ENCODE measurements at places on chromosomes 5 and 9. TPM values are rescaled to one million over a fixed set of nuclear protein-coding genes. Genes with fewer than 3 reads are reported as not detected.

Gene NR2F1-AS1
- polyA plus RNA-seq, result 24.8 TPM

DNA sequence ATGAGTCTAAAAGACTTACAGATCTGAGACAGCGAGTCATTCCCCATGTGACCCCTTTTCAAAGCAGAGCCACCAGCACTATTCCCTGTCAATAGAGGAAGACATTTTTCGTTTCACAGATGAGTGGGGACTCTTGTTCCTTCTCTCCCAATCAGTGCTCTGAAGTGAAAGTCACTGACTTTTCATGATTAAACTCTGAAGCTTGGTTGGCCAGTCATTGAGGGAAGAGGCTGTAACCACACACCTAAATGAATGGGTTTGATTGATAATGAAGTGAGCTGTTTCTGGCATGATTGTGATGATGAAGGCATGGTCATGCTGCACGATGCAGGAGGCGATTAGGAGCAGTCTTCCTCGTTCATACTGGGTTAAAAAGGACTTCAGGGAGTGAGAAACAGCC lies 171.9 kb downstream of the ZNF462 start:
- no peak overlapping the region for H3K4me3 ChIP-seq
- no peak overlapping the region for H3K27ac ChIP-seq
- no peak for DNase-seq
- H3K27me3 ChIP-seq, result no peaks in the 10 kb centered on the region
- no peaks in the 10 kb centered on the region for H3K4me1 ChIP-seq

Gene PRELID2
- 2.9 TPM for polyA plus RNA-seq

Gene SLCO6A1
- 78.0 TPM for polyA plus RNA-seq

DNA sequence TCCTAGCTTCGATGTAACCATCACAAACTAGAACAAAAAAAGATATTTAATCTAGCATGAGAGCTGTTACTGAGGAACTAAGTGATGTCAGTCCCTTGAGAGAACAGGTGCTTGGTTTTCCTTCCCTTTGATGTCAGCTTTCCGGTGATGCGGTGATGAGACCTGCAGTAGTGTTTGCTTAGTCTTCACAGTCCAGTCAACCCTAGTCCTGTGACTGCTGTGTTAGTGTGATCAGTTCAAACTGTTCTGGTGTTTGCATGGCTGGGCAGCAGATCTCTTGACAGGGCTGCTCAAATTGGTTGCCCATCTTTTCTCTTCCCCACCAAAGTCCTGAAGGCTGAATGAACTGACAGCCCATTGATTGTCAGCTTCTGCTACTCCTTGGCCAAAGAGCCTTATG lies 608.6 kb upstream of the DAB2 start:
- H3K27ac ChIP-seq, result no peak overlapping the region
- H3K4me1 ChIP-seq, result no peaks in the 10 kb centered on the region
- no peak for DNase-seq
- H3K4me3 ChIP-seq, result no peak overlapping the region
- H3K36me3 ChIP-seq, result no peaks in the 10 kb centered on the region

Gene CKMT2
- polyA plus RNA-seq, result 13.7 TPM

Gene QRFP
- polyA plus RNA-seq, result not detected

Gene GARIN3
- polyA plus RNA-seq, result 45.6 TPM

DNA sequence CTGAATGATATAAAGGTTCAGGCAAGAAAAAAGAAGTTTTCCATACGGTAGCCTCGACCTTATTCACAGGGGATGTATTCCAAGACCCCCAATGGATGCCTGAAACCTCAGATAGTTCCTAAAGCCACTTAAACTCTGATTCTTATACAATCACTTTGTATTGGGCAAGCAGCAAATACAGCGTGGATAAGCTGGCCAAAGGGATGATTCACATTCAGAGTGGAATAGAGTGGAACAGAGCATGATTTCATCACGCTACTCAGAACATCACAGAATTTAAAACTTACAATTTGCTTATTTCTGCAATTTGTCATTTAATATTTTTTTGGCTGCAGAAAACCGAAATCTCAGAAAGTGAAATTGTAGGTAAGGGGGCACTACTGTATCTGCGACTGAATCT lies 40.5 kb upstream of the CDH18 start:
- no peak for DNase-seq
- H3K36me3 ChIP-seq, result no peaks in the 10 kb centered on the region
- H3K27ac ChIP-seq, result no peak overlapping the region
- H3K4me3 ChIP-seq, result no peak overlapping the region
- no peaks in the 10 kb centered on the region for H3K4me1 ChIP-seq
- H3K27me3 ChIP-seq, result no peaks in the 10 kb centered on the region

Gene SCGB3A2
- polyA plus RNA-seq, result not detected

- H3K36me3 ChIP-seq, result no peaks in the 10 kb centered on the region
- no peaks in the 10 kb centered on the region for H3K27me3 ChIP-seq
- H3K27ac ChIP-seq, result no peak overlapping the region
Measured at GRCh38 chr9:78319197-78320029, 22.5 kb downstream of the PSAT1 start.

DNA sequence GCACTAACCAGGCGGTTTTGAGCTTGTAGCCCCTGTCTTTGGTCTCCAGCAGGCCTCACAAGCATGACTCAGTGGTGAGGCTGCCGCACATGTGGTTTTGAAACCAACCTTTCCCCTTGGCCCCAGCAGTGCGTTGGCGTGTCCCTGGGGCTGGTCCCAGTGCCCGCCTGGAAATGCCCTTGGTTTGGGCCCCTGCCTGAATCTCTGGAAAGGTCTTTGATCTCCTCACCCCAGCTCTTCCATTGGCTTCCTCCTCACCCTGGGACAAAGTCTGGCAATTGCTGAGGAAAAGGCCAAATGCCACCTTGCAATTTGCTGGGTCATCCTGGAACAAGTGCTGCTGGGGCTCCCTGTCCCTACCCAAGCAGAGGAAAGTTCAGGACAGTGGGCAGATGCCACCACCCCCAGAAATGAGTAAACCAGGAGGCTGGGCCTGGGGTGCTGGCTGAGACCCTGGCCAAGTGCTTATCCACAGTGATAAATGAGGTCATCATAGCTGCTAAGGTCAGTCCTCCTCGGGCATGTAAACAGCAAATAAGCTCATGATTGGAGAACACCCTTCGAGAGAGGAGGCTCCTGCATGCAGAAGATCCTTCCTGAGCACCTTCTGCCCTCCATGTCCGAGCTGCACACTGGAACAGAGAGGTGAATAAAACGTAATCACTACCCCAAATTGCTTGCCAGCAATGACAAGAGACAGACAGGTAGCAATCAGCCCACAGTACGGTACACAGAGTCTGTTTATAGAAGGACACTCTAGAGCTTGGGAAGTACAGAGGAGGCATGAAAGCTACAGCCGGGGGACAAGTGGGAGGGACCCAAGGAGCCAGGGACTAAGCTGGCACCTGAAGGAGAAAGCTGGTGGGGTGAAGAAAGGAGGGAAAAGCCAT lies 98.9 kb upstream of the CPEB4 start:
- no peak overlapping the region for H3K4me3 ChIP-seq
- no peaks in the 10 kb centered on the region for H3K27me3 ChIP-seq
- no peaks in the 10 kb centered on the region for H3K36me3 ChIP-seq
- no peak overlapping the region for H3K27ac ChIP-seq

DNA sequence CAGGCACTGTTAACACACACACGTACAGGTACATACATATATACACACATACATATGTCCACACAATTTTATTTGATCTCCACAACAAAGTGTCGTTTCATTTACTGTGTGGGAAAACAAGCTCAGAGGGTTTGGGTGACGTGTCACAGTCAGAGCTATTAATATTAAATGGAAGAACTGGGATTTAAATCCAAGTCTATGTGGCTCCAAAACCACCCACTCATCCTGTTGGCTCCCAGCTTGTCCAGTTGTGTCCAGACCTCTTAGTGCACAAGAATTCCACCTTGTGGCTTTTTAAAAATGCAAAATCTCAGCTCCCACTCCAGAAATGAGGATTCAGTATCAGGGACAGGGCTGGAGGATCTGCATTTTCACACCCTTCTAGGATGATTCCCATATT lies 52.3 kb upstream of the PTPDC1 start:
- no peak overlapping the region for H3K4me3 ChIP-seq
- H3K36me3 ChIP-seq, result no peaks in the 10 kb centered on the region
- no peak overlapping the region for H3K27ac ChIP-seq
- H3K27me3 ChIP-seq, result no peaks in the 10 kb centered on the region
- no peaks in the 10 kb centered on the region for H3K4me1 ChIP-seq
- no peak for DNase-seq

- DNase-seq, result no peak
- H3K4me3 ChIP-seq, result no peak overlapping the region
- H3K36me3 ChIP-seq, result no peaks in the 10 kb centered on the region
Measured at GRCh38 chr5:11494340-11494739, 409.9 kb downstream of the CTNND2 start.

- H3K36me3 ChIP-seq, result no peaks in the 10 kb centered on the region
- no peak overlapping the region for H3K27ac ChIP-seq
- DNase-seq, result no peak
- H3K4me1 ChIP-seq, result no peaks in the 10 kb centered on the region
Measured at GRCh38 chr5:24691074-24691473, 46.3 kb upstream of the CDH10 start.

GRCh38 chr9:94639061-94639998 lies at the start of gene FBP1:
Gene FBP1 (minus strand): TSS chr9:94639518. CDS start chr9:94639310, 208 bp downstream.
- no peaks in the 10 kb centered on the region for H3K27me3 ChIP-seq
- peaks cover 10% of the 10 kb centered on the region for H3K4me1 ChIP-seq
- no peak within 1 kb of the TSS for H3K27ac ChIP-seq
- H3K4me3 ChIP-seq, result peak within 1 kb of the TSS; percentile 63
- H3K36me3 ChIP-seq, result no peaks in the 10 kb centered on the region
- peak; percentile 61 for DNase-seq

Gene GOLGA1
- polyA plus RNA-seq, result 36.7 TPM

DNA sequence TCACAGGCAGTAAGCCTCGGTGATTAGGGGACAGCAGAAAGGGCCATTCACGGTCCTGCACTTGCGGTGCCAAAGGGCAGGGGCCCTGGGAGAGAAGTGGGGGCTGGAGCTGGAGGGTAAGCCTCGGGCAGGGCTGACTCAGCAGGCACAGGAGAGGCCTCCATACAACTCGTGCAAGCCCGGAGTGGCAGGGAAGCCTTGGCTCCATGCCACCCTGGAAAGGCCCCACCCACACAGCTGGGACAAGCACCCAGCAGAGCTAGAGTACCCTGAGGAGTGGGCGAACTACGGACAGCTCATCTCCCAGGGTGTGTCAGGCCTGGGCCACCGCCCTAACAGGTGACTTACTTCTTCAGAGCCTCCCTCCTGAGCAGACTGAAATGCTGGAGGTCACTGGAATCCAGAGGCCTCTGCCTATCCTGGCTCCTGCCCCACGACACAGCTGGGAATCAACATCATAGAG lies 5.6 kb upstream of the CAMK2A start:
- H3K27me3 ChIP-seq, result no peaks in the 10 kb centered on the region
- no peak for DNase-seq
- no peaks in the 10 kb centered on the region for H3K4me1 ChIP-seq
- no peak overlapping the region for H3K27ac ChIP-seq

DNA sequence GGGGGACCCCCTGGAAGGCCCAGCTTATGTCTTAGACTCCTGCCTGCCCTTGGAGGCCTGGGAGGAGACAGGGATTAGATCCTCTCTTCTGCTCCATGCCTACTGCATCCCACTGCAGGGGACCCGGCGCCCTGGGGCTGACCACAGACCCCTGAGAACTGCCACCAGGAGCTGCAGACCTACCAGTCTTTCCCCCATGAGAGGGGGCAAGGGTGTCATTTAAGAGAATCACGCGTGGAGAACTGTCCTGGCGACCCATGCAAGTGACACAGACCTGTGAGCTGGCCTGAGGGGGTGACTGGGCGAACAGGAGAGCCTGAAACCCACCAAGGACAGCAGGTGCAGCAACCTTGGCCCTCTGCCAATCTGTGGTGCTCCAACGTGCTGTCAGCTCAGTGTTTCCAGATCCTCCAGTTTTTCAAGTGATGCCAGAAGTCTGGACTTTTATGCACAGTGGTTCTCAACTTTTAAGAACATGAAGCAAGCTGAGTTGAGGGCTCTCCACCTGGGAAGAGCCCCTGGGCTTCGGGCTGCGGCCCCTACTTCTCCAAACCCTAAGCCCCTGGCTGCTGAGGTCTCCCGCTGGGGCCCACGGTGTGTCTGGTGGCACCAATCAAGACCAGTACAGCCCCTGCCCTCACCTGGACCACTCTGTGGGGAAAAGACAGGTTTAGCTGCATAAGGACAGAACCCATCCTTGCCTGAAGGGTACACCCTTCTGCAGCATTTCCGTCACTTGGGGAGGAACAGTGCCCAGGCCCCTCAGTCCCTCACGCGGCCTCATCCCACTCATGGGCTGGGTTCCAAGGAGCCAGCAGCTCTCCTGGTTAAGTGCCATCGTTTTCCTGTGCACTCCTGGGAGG lies 18.2 kb downstream of the GFPT2 start:
- no peaks in the 10 kb centered on the region for H3K36me3 ChIP-seq
- H3K27me3 ChIP-seq, result no peaks in the 10 kb centered on the region
- H3K4me3 ChIP-seq, result no peak overlapping the region
- DNase-seq, result no peak
- no peaks in the 10 kb centered on the region for H3K4me1 ChIP-seq
